ENCODE measurements at places on chromosomes 7 and 10.
A peak's percentile ranks its signal among the peaks of the same experiment; 100 is the strongest.

DNA sequence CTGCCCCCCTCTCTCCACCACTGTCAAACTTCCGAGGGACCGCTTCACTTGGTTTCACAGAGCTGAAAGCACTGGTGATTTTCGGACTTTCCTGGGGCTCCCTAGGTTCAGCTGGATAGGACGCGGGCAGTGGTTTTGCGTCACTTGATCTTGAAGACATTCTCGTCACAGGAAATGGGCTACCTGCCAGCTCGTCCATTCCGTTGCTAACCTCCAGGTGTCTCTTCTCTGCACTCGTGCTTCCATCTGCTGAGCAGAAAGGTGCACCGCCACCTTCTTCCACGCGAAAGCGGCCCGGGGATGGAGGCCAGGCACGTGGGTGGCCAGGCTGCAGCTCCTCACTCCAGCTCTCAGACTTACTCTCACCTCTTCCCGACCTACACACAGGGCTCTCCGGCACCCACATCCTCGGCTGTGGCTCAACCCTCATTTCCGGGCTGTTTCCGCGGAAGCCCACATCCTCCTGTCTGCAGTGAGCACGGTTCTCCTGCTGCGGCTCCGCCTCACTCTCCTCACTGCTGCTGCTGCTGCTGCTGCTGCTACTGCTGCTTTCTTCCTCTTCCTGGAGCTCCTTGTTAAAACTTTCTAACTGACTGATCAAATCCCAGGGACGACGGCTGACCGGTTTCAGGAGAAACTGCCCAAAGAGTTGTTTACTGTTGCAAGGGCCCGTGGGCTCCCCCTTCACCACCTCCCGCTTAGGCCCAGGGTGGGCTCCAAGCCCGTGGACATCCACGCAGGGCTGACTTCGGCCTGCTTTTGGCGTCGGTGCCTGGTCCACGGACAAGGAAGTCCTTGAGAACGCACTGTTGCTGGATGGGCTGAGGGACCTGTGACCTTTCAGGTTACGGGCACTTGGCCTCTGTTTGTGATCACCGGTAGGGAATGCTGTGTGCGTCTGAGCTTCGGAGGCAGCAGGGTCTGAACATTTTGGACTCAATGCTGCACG, 32.1 kb downstream of the JCAD start:
- DNase-seq: peak; percentile 76

- no peak for DNase-seq
Measured at GRCh38 chr7:155705623-155706360, 61.3 kb downstream of the RBM33 start.

GRCh38 chr10:672203-672602, 17.3 kb downstream of the DIP2C start:
- DNase-seq: no peak

- no peak for DNase-seq
Measured at GRCh38 chr10:133292919-133293809, 15.5 kb downstream of the TUBGCP2 start.

GRCh38 chr7:129609666-129610065, 1.9 kb upstream of the NRF1 start:
- DNase-seq: no peak

DNA sequence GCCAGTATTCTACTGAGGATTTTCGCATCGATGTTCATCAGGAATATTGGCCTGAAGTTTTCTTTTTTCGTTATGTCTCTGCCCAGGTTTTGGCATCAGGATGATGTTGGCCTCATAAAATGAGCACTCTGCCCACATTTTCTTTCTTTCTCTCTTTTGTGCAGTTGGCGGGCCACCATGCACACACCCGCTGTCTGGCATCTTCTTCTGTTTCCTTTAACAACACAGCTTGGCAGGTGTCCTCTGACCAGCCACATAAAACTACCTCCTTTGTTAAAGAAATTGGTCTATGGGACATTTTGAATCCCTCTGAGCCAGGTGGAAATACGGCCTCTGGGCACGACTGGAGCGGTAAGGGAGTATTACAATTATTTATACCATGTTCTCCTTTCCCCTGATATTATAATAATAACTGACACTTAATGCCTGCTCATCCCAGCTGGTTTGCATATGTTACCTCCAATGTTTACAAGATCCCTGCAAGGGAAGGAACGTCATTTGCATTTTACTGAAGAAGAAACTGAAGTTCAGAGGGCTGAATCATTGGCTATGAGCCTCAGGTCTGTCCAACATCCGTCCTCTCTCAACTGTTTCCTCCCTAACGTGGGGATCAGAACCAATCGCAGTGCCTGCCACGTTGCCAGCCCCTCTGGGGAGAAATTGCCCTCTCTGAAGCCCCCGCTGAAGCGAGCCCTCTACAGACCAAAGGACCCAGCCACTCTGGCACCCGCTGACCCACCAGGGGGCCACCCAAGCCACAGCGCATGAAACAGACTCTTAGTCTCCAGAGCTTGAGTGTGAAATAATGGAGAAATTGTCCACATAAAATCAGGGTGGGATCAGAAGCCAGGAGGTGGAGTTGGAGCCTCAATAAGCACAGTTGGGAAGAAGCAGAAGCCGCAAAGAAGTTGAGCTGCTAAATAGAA, 125.0 kb upstream of the FOXK1 start:
- no peak for DNase-seq

DNA sequence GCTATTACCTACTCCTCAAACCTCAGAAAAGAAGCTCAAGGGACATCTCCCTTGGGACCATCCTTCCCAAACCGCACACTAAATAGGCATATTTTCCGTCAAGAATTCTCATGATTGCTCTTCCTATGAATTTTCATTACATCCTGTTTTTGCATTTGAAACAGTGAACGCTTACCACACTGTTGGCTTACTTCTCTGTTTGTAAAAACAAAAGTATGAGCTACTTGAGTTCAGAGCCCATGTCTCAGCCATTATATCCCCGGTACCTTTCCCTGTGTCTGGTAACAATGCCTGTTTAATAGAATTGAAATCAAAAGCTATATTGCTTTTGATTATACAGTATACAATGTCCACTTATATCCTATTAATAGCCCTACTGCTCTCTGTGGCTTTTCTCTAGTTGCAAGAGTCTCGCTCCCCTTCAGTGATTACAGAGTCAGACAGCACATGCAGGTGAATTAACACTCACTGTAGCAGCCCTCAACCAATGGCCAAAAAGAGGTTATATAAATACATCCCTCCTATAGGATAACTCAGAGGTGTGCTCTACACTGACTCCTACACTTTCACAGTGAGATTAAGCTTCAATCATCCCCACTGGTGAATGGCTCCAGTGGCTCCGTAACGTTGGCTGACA, 264.4 kb downstream of the SORCS1 start:
- no peak for DNase-seq

DNA sequence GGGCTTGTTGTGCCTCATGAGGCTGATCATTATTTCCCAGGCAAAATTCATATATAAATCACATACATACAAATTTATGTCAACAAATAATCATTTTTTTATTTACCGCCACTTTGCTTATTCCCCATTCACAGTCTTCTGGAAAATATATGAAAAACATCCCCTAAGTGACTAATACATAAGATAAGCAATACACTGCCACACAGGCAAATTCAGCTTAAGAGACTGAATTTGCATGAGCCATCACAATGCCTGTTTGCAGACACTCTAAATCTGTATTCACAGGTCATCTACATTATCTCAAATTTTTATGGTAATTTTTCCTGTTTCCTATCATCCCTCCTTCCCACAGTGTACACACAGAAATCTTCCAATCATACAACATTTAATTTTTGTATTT, 13.2 kb downstream of the OSBPL3 start:
- no peak for DNase-seq

GRCh38 chr10:128526791-128527375, 400.7 kb upstream of the MKI67 start:
- DNase-seq: no peak

- DNase-seq: no peak
Measured at GRCh38 chr7:100887516-100888290, 1.8 kb downstream of the UFSP1 start.

DNA sequence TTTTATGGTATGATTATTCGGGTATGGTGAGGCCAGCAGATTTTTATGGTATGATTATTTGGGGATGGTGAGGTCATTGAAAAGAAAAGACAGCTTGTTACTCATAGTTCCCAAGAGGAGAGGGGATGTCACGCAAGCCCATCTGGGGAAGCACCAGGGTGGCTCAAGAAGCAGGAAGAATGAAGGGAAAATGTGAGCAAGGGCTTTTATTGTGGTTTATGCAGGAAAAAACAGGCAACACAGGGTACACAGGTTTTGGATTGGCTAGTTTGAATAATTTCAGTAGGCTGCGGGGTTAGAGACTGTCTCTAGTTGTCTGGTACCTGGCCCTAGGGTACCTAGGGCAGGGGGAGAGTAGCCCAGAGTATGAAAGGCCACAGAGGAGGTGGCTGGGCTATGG, 26.8 kb upstream of the DGKI start:
- peak; percentile 28 for DNase-seq

DNA sequence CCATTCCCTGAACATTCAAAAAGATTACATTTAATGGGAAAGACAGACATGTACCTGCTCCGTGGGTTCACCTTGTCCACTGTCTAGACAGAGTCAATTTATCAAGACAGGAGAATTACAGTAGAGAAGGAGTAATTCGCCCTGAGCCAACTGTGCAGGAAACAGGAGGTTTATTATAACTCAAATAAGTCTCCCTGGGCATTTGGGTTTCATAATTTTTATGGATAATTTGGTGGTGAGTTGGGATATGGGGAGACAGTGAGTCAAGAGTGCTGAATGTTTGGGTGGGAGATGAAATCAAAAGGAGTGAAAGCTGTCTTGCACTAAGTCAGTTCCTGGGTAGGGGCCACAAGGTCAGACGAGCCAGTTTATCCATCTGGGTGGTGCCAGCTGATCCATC, 165.9 kb upstream of the NAMPT start:
- DNase-seq: no peak

DNA sequence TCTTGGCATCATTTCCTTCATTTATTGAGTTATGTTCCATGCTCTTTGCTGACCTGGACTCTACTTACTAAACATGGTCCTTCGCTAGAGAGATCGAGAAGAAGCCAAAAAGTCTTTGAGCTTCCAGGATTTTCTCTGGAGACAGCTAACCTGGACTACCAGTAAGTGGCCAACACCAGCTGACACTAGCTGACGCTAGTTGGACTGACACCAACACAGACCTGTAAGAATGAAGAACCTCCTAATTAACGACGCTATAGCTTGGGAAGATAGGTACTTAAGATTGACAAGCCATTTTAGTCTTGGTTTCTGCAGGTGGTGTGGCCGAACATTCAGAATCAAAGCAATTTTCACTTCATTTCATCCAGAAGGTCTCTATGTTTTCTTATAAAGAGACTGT, 66.4 kb downstream of the GALNT17 start:
- DNase-seq: no peak

GRCh38 chr7:2231992-2232765, 566 bp downstream of the MAD1L1 start:
- DNase-seq: no peak

- DNase-seq: no peak
Measured at GRCh38 chr10:79250259-79250658, 97.0 kb upstream of the PPIF start.

GRCh38 chr10:92857904-92858514, 9.7 kb downstream of the EXOC6 start:
- no peak for DNase-seq

GRCh38 chr10:88705958-88706357, at the start of gene LIPK:
Gene LIPK (plus strand): TSS chr10:88706249. CDS start chr10:88724544, 18,295 bp downstream.
- no peak for DNase-seq

DNA sequence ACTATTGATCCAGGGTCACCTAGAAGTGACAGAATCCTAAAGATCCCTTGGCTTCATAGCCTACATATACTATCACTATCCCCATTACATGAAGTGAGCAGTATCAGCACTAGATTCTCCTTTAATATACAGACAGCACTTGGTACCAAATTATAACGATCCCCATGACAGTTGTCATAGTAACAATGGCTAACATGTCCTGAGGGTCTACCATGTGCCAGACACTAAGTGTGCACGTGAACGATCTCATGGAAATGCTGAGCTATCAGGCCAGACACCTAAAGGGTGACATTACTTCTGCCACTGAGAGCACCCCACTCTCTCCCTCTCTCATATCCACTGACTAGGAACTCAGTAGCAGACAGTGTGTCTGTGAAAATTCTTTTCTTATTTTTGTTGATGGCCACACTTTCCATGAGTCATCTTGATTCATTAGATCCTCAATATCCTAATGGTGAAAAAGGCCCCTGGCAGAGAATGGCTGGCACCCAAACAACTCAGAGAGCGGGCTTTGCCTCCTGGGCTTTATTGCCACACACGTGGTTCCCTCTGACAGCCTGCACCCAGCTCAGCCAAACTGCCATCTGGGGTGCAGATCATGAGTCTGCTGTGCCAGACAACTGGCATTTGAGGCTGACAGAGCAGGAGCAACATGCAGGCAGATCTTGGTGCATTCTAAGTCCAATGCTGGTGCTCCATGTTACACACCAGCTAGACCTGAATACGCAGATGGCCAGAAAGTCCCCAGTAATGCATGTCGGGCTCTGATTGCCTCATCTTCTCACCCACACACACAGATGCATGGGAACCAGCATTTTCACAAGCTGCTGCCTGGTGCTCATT, 176.3 kb downstream of the DGKI start:
- no peak for DNase-seq

DNA sequence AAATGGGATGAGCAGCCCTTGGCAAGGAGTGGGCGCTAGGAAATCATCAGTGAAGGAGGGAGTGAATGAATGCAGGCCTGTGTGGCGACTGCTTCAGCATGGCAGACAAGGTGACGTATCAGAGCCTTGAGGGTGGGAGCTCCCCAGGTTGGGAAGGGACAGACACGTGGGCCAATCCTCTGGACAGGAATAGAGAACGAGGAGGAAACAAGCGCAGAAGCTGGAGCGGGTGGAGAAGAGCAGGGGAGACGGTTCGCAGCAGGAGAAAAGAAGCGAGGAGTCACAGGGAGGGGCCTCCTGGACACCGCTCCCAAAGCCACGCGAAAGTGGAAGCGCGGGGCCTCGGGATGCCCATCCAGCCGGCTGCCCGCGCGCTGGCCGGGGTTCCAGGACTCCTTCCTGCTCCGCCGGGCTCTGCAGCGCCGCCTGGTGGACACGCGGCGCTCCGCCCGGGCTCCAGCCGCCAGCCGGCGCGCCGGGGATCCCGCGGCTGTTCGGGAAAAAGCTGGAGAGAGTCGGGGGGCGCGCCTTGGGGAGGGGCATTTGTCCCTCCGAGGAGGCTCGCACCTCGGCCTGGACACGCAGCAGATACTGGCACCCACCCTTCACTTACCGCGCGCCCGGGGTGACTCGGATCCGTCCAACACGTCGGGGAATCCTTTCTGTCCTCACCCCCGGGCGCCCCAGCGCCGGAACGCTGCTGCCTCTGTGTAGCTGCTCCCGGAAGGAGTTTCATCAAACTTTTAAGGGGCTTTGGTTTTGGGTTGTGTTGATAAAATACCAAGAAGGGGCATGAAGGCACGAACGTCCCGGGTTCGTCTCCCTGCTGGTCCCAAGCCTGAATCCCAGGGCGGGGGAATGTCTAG, 6.3 kb downstream of the ZNF503 start:
- DNase-seq: peak; percentile 72

Data from activated naive CD4-positive, alpha-beta T cell treated with anti-CD3 and anti-CD28 coated beads, Interleukin-2, amount 50 U/mL, for 72 hours (primary cell).